ENCODE measurements at places on chromosomes 4 and X.

- peak; percentile 30 for DNase-seq
Measured at GRCh38 chr4:73068491-73069337, 802 bp downstream of the COX18 start.

DNA sequence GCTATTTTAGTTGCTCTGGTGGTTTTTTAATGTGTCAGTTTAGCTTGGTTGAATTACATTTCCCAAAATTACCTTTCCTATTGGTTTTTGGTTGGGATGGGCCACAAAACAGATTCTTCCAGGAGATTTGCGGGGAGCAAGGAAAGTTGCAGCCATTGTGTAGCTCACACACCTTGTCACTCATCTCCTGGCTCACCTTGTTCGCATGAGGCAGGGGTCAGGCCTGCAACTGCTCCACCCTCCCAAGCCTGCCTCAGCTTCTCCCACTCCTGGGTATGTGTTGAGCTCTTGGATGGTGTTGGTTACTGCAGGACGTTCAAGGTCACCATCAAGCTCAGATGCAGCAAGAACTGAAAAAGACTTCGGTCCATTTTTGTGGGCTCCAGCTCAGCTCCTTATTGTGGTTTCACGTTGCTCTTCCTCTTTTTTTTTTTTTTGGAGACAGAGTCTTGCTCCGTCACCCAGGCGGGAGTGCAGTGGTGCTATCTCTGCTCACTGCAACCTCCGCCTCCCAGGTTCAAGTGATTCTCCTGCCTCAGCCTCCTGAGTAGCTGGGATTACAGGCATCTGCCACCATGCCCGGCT is 95.6 kb upstream of the METTL14 start:
- DNase-seq, result no peak

- no peak for DNase-seq
Measured at GRCh38 chr4:92255920-92256244, 47.9 kb upstream of the GRID2 start.

GRCh38 chr4:92304121-92304520 is 355 bp downstream of the GRID2 start:
- no peak for DNase-seq

DNA sequence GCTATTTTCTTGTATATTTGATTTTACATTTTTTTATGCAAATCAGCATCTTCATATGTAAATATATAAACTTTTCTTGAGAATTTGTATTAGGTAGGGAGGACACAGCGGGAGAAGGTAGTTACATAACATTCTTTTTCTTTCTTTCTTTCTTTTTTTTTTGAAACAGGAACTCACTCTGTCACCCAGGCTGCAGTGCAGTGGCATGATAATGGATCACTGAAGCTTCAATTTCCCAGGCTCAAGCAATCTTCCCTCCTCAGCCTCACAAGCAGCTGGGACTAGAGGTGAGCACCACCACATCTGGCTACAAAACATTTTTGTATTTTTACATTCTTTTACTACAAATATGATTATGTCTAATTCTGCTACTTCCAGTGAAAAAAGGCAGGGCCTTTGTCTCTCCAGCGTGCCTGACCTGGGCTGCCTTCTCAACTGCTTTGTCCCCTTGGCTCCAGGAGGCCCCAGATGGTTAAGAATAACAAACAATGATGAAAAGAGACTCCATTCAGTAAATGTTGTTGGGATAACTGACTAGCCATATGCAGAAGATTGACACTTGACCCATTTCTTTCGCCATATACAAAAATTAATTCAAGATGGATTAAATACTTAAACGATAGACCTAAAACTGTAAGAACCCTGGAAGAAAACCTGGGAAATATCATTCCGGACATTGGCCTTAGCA is 46.5 kb upstream of the FAT4 start:
- no peak for DNase-seq

DNA sequence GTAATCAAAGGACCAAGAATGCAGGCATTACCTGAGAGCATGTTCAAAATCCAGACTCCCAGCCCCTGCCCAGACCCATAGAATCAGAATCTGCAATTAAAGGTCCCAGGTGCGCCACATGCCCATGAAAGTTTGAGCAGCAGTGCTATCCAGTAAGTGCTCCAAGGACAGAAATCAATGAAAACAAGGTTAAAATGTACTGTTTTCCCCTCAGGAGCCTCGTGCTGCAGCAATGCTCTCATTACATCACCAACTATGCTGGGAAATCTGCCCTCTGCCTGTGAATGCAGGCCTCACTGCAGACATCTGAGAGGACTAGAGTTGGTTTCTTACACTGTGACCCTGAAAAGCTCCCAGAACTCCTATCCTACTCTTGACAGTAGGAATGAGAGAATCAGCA is 21.1 kb downstream of the ANXA5 start:
- no peak for DNase-seq
